ENCODE measurements at places on chromosomes 1 and 21.

DNA sequence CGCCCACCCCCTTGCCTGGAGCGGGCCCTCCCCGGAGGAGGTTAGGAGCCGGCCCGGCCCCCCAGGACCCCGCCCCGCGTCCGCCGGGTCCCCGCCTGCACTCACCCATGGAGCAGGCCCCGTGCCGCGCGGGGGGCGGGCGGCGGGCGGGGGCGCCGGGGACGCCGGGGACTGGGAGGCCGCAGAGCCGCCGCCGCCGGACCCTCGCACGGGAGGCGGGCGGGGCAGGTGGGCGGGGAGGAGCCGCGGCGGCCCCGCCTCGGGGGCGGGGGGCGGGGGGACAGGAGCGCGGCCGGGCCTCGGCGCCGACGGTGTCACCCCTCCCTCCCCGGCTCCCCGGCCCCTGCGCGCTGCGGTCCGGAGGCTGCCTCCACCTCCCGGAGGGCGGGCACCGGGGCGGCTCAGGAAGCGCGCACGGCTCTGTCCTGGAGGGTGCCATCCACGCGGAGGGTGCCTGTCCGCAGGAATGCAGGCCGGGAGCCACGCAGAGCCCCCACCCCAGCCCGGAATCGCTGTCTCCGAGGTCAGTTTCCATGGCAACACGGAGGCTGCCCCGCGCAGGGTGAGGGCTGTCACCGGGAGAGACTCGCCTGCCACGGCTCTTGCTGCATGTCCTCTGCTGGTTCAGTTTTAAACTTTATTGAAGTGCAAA lies 5.9 kb upstream of the PLEKHG5 start:
- peak; percentile 50 for DNase-seq

GRCh38 chr1:235111107-235111506 lies 17.5 kb downstream of the TOMM20 start:
- DNase-seq: no peak

GRCh38 chr21:45826676-45827301 lies 154.8 kb upstream of the COL6A1 start:
- DNase-seq: no peak

DNA sequence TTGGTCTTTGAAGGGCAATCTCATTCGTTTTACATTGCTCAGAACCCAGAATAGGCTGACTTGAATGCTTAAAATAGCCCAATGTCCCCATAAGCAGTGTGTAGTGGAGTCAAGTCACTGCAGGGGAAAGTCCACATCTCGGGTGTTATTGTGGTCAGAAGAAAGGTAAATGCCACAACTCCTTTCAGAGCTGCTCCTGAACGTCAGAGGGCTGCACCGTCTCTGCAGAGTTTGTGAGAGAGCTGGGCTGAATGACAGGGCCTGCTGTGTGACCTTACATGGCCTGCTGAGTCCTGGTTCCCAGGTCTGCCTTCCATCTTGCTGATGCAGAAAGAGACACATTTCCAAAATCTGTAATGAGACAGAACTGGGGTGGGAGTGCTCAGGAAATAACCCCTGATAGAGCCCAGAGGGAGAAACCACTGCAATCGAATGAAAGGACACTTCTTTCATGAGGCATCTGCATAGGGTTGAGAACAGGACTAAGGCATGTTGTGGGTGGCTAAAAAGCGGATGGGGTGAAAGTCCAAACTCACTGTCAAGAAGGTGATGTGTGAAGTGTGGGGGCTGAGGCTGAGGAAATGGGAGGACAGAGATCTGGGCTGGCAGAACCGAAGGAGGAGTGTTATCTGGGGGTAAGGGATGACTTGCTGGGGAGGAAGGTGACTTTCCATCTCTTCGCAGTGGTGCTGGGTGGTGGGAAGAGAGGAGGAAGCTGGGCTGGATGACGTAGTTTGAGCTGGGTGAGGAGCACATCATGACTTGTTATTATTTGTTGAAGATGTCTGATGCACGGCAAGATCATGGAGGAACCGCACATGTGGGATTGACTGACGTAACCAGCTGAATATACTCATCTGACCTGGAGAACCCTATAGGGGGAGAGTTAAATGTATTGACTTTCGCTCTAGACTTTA lies 33.7 kb downstream of the XCL2 start:
- no peak for DNase-seq
